ENCODE measurements at places on chromosomes 13 and 19.
A peak's percentile ranks its signal among the peaks of the same experiment; 100 is the strongest.

GRCh38 chr13:94140027-94140426, 339.5 kb downstream of the DCT start:
- DNase-seq, result no peak

GRCh38 chr19:43983544-43983911, 460 bp upstream of the ZNF155 start:
- no peak for DNase-seq

DNA sequence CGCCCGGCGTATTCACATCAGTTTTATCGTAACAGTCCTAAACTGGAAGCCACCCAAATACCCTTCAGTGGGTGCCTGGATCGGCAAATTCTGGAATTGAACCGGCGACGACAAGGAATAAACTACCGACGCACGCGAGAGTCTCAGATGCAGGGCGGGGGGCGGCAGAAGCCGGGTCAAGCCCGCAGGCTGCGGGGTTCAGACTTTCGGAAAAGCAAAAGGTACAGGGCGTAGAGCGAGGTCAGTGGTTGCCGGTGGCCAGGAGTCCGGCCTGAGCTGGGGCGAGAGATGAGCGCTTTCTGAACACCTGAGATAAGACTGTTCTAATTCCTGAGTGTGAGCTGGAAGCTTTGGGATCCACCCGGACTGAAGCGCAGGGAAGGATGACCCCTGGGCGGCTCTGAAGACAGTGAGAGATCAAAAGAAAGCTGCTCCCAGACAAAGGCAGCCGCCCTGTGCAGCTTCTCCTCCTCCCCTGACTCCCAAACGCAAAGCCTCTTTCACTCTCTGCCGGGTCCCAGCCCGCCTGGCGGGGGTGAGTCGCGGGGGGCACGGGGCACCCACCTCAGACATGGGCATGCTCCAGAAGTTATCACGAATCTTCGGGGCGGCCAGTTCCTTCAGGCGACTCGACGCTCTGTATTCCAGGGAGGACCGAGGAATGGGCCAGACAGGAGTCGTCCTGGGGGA, 26.2 kb upstream of the MIER2 start:
- DNase-seq, result no peak

- no peak for DNase-seq
These were observed 41.7 kb upstream of the CEACAM20 start for GRCh38 chr19:44570984-44571684.

- no peak for DNase-seq
These were observed 205.4 kb downstream of the PDS5B start for GRCh38 chr13:32791545-32792172.

DNA sequence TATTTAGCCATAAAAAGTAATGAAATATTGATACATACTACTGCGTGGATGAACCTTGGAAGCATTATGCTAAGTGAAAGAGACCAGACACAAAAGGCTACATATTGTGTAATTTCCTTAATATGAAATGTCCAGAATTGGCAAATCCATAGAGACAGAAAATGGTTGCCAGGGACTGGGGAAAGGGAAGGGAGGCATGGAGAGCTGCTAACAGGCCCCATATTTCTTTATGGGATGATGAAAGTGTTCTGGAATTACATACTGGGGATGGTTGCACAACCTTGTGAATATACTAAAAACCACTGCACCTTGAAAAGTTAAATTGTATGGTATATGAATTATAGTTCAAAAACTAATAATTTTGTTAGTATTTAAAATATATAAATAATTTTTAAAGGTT, 3.6 kb downstream of the IFT88 start:
- no peak for DNase-seq

GRCh38 chr19:18764591-18765051, 26.5 kb downstream of the COMP start:
- no peak for DNase-seq

- DNase-seq, result no peak
These were observed 6.5 kb upstream of the CCL25 start for GRCh38 chr19:8045872-8046568.

- no peak for DNase-seq
These were observed 1458.0 kb downstream of the OLFM4 start for GRCh38 chr13:54486421-54487166.

GRCh38 chr13:91270031-91270430, 77.5 kb upstream of the MIR17HG start:
- no peak for DNase-seq

DNA sequence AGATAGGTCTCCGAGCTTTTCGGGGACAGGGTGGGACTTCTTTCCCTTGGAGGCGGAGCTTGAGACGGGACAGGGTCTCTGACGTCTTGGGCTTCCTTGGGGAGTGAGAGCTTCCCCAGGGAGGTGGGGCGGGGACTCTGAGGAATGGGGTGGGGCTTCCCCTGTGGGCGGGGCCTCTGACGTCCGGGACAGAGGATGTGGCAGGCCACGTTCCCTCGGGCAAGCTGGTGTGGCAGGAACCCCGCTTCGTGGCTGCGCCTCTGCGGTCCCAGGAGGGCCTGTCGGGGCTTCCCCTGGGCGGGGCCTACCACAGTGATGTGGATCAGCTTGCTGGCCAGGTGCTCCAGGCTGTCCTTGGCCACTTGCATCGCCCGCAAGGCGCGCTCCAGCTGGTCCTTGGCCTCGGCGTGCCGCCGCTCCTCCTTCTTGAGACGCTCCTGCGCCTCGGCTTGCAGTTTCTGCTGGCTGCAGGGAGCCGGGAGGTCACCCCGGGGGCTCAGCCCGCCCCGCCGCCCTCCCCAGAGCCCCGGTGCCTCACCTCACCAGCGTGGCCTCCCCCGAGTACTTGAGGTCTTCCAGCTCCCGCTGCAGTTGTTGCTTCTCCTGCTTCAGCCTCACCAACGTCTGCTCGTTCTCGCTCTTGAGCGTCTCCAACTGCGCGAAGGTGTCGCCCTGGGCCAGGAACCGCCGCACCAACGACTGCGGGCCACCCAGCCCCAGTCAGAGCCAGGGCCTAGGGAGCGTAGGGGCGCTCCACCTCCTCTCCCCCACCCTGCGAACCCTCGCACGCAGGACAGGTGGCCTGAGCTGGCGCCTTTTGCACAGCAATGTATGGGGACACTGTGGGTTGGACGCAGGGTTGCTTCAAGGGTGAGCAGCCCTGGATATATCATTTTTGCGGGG, 3.3 kb upstream of the RGL3 start:
- DNase-seq, result peak; percentile 27

DNA sequence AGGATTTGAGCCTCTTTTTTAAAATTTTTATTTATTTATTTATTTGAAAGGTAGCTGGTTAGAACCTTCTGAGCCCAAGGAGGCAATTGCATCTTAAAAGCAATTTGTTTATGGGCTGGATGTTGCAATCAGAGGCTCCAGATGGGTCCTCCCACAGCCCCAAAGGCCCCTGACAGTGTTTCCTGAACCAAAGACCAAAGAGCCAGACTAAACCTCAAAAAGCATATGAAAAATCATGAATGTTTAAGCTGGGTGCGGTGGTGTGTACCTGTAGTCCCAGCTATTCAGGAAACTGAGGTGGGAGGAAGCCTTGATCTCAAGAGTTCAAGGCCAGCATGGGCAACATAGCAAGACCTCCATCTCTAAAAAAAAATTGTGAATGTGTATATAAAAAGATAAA, 67.8 kb upstream of the RGCC start:
- no peak for DNase-seq

- DNase-seq, result no peak
These were observed 535.2 kb downstream of the LIG4 start for GRCh38 chr13:107680115-107680514.

Data from activated naive CD4-positive, alpha-beta T cell (primary cell).